ENCODE measurements at places on chromosomes 7 and 10.
A peak's percentile ranks its signal among the peaks of the same experiment; 100 is the strongest.

- no peak for DNase-seq
These were observed 620.5 kb upstream of the LRRN3 start for GRCh38 chr7:110470420-110470819.

DNA sequence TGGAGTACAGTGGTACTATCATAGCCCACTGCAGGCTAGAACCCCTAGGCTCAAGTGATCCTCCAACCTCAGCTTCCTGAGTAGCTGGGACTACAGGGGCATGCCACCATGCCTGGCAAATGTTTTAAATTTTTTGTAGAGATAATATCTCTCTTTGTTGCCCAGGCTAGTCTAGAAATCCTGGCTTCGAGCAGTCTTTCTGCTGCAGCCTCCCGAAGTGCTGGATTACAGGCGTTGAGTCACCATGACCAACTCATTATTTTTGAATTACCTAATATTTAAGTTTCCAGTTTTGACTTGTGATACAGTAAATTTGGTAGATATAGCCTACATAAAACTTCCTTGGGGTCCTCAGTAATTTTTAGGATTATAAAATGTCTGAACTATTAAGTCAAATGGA lies 74.1 kb downstream of the RUNDC3B start:
- no peak for DNase-seq

GRCh38 chr10:73730153-73730906 lies 13.8 kb upstream of the SEC24C start:
- peak; percentile 98 for DNase-seq

- no peak for DNase-seq
These were observed 101.6 kb downstream of the DNAJB6 start for GRCh38 chr7:157438121-157439025.

DNA sequence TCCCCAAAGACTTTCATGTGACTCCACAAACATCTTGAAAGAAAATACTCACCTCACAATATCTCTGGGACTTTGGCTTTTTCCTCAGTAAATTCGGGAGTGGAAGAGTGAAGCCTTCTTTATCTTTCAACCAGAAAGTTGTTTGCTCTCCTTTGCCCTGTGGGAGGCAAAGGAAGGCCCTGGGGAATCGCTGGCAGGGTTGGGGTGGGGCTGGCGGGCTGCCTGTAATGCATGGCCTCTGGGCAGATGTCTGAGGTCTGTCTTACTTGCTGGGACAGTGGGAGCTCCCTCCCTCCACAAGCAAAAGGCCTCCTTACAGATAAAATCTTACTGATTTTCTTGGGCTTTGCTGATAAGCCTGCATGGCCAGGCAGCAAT lies 24.9 kb downstream of the TECTB start:
- no peak for DNase-seq

- peak; percentile 71 for DNase-seq
These were observed 443 bp downstream of the RNF32 start for GRCh38 chr7:156640949-156641485.

GRCh38 chr7:14978687-14979086 lies 76.1 kb upstream of the DGKB start:
- DNase-seq, result no peak

DNA sequence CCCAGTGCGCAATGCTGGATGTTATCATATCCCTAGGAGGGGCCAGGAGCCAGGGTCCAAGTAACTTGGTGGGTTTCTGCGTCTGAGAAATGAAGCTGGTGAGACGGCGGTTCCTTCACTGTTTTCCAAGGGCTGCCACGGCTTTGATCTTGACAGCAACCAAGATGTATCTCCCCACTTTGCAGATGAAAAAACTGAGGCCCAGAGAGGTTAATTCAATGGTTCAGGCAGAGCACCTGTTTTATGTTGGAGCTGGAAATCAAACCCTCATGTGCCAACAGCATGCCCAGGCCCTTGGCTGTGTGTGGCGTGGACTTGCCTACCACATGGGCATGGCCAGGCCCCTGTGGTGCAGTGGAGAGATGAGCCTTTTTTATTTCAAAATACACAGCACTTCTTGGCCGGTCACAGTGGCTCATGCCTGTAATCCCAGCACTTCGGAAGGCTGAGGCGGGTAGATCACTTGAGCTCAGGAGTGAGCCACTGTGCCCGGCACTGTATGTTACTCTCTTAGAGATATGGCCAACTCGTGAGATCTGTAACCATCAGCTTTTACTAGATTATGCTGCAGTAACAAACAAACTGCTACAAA lies 225.2 kb upstream of the SH2B2 start:
- no peak for DNase-seq

GRCh38 chr10:72794260-72794659 lies 99.3 kb upstream of the OIT3 start:
- no peak for DNase-seq

Measured in activated T-cell treated with anti-CD3 and anti-CD28 coated beads, Interleukin-2, amount 50 U/mL, for 48 hours (primary cell).